ENCODE measurements at places on chromosomes 1 and 21. TPM values are rescaled to one million over a fixed set of nuclear protein-coding genes. Genes with fewer than 3 reads are reported as not detected.

Gene IFI44L
- total RNA-seq: 17.2 TPM

Gene KIF26B
- under 0.01 TPM for total RNA-seq

Gene FAM167B
- 0.79 TPM for total RNA-seq

Gene OR2L2
- under 0.01 TPM for total RNA-seq

Gene SLC25A24
- total RNA-seq: 36.9 TPM

Gene CNKSR1
- total RNA-seq: 0.26 TPM

Gene ATXN7L2
- 1.8 TPM for total RNA-seq

Gene DNAI4
- 9.1 TPM for total RNA-seq

Gene FBXO44
- 8.9 TPM for total RNA-seq

Gene SYCP1
- not detected for total RNA-seq

Gene PLPPR5
- total RNA-seq: not detected

Gene KLF17
- total RNA-seq: 0.26 TPM

Gene PHLDA3
- total RNA-seq: 41.2 TPM

Gene VHLL
- total RNA-seq: not detected

Gene FCRL3
- total RNA-seq: not detected

Gene ABCB10
- 13.2 TPM for total RNA-seq

Gene SPSB1
- 18.2 TPM for total RNA-seq

Gene S100A14
- total RNA-seq: 0.25 TPM

Gene SLC9C2
- total RNA-seq: not detected

Gene S1PR1
- total RNA-seq: 16.8 TPM

Gene HUNK
- total RNA-seq: under 0.01 TPM

Gene CHRM3
- total RNA-seq: 5.2 TPM

Gene ANGPTL3
- total RNA-seq: not detected

Gene F13B
- total RNA-seq: not detected

Gene FASLG
- total RNA-seq: not detected

Gene KRTAP20-2
- total RNA-seq: not detected

Gene FAM72C
- 0.44 TPM for total RNA-seq

Gene MFAP2
- 18.2 TPM for total RNA-seq

Gene FLG2
- total RNA-seq: not detected

Gene C1orf53
- total RNA-seq: 3.9 TPM

Gene RASAL2
- 17.9 TPM for total RNA-seq

Gene CD53
- not detected for total RNA-seq

Gene SYNJ1
- total RNA-seq: 15.7 TPM

Gene LCA5L
- total RNA-seq: 1.3 TPM

Gene MRPS14
- 38.4 TPM for total RNA-seq

Gene RXRG
- total RNA-seq: not detected

Gene FAM177B
- not detected for total RNA-seq

Gene SPRR2F
- not detected for total RNA-seq

Gene SOD1
- total RNA-seq: 371 TPM

Gene CASQ1
- 0.50 TPM for total RNA-seq

Measured in aortic smooth muscle cell (primary cell).